ENCODE measurements at places on chromosomes 13 and 19.

DNA sequence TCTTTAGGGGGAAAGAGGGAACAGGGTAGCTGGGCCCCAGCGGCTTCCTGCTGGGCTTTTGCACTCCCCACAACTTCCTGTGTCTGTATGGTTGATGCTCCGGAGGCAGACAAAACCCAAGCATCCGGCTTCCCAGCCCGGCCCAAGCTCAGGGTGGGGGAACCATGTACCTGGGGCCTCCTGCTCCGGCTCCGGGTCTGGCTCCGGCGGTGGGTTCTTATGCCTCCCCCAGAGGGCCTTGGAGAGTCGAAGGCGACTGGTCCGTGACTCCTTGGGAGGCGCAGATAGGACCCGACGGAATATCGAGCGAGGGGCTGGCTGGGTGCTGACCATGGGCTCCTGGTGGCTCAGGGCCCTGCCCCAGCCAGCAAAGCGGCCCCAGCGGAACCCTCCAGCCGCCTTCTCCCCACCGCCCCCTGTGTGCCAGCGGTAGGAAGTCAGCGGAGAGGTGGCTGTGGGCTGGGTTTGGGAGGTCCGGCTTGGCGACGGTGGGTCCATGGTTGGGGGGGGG is 428 bp downstream of the RASAL3 start:
- DNase-seq, result peak; percentile 69

- no peak for DNase-seq
Observed at GRCh38 chr13:68810660-68811059, 1297.0 kb upstream of the ATXN8OS start.

GRCh38 chr13:104635879-104636278 is 1569.7 kb upstream of the SLC10A2 start:
- DNase-seq, result no peak

DNA sequence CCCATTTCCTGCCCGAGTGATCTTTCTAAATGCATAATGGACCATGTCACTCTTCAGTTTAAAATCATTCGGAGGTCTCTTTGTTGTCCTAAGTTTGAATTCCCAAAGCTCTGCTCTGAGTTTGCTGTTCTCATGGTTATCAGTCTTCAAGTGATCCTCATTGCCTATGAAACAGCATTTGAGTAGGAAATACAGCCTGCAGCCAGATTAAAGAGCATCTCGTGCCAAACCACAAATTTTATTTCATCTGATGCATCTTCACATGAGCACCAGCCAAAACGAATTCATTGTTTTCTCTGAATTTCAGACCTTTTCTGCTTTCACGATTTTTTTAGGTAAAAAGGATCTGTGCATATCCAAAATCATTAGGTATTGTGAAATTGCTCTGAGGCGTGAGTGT is 299.6 kb downstream of the TDRD3 start:
- DNase-seq, result no peak

DNA sequence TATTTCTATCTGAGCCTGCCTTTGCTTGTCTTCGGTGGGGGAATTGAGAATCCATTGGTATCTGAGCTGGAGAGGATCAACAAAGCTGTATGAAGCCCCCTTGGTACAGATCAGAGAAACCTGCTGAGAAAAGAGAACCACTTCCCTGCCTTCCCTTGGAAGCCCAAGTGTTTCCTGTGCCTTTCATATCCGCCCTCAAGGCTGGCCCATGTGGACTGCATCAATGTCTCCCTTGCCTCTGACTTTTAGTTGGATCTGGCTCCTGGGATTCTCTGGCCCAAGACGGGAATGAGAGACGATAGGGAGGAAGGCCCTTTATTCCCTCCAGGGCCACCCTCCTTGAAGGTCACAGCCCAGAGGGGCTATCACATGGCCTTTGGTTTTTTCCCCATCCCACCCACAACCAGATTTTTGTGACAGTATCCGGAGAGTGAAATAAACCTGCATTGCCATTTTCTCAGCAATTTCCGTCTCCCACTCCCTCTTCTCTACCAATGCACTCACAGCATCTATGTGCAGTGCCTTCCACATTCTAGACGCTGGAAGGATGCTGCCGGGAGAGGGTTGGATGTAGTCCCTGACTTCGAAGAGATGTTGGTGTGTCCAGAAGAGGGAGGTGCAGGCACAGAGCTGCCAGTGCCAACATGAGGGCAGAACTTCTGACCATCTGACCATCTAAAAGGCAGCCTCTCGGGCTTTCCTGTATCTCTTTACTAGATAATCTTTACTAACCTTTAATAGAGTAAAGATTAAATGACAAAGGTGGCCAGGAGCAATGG is 63.8 kb downstream of the KCTD15 start:
- DNase-seq, result no peak

DNA sequence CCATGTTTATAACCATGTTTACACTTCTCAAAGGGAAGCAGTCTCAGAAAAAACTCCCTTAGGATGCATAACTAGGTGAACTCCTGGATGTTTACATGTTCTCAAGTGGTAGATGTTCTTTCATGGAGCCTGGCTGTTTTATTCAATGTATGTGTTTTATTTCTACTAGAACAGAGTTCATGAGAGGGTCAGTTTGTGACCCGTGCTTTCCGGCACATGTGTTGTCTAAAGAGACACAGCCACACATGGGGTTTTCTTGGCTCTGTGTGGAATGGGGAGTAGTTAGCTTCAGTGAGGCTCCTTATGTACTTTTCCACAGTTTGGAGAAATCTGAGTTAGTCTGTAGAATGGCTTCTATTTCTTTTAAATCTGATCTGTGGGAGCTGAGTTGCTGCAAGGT is 60.9 kb downstream of the ATP8A2 start:
- DNase-seq, result no peak

GRCh38 chr19:55495646-55496349 is 7.6 kb downstream of the SSC5D start:
- no peak for DNase-seq

GRCh38 chr19:40282920-40283319 is 2.2 kb downstream of the AKT2 start:
- DNase-seq, result no peak

- no peak for DNase-seq
Observed at GRCh38 chr19:17536955-17537354, 18.5 kb upstream of the COLGALT1 start.

GRCh38 chr13:88142653-88143052 is 471.5 kb downstream of the SLITRK5 start:
- no peak for DNase-seq

DNA sequence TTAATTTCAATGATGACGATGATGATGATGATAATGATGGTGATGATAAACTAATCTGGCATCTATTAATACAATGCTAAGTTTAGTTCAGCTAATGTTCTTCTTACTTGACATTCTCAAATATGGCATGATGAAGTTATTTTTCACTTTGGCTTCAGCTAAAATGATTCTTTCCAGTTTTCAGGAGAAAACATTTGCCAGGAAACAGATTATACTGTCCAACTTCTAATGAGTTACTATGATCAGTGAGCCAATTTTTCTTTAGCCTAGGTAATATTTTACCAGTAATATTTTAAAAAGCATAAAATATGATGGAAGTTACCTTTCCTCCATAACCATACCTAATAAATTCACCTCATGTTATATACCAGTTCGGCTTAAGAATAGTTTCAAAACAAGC is 245.7 kb upstream of the CSNK1A1L start:
- no peak for DNase-seq

DNA sequence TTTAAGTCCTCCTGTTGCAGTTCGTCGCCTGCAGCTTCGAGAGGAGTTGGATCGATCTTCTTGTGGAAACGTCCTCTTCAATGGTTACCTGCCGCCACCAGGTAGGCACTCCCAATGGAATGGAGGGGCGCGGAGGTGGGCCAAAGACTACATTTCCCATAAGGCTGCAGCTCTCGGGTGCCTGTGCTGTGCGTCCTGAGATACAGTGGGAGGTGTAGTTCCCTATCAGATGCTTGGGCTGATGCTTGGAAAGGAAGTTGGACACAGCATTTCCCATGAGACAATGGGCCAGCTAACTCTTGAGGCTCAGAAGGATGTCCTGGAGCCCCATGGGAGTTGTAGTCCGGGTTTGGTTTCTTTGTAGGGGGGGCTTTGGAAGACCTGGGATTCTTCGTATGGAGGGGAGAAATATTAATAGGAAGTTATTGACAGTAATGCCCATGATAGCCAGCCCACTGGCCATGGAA is 1.8 kb downstream of the SHKBP1 start:
- DNase-seq, result no peak

DNA sequence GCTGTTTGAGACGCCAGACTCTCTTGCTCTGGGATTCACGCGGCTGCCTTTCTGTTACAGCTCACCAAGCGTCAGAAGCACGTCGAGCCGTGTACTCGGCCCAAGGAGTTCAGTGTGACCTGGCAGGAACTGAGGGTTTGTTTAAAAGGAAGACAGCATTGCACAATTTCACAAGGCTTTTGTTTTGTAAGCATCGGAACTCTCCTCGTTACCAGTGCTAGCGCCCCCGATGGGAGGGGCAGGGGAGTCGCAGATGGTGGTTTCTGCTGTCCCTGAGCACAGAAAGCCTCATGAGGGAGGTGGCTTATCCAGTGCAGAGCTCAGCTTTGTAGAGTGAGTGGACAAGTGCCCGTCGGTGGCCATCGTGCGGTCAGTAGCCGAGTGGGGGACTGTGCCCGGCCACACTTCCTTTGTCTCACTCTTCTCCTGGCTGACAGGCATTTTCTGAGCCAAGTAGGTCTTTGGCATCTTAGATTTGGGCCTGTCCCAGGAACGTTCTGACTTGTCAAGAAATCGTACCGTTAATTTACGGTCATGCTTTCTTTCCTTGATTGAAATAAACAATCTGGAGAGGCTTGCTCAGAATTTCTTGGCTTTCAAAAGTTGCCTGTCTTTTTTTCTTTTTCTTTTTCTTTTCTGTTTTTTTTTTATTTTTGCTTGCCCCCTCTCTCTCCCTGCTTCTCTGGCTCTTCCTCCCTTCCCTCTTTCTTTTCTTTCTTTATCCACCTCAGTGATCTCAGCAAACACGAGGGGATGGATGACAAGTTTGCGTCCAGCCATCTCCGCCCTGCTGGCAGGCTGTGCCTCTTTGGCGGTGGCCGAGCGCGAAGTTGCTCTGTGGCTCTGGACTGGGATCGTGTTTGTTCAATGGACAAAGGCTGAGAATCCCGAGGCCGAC is 7.7 kb downstream of the KDM4B start:
- no peak for DNase-seq

GRCh38 chr19:50556282-50557008 is 11.8 kb downstream of the LRRC4B start:
- DNase-seq, result peak; percentile 64

DNA sequence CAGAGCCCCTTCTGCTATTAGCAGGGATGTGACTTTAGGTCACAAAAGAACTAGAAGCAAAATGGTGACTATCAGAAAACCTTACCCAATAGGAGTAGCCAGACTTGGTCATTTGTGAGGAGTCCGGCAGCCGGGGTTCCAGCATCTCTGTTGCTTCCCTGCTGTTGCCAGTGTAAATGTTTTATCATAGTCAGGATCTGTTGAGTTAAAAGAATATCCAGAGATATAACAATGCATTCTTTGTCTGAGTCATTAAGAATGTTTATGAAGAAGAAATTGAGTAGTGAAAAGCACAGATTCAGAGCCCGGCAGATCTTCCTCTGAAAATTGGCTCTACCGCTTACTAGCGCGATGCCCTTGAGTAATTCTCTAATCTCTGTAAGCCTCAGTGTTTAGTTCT is 84.2 kb downstream of the COL4A2 start:
- no peak for DNase-seq

- no peak for DNase-seq
Observed at GRCh38 chr19:30318936-30319335, 53.2 kb upstream of the ZNF536 start.

- DNase-seq, result no peak
Observed at GRCh38 chr19:4062419-4063368, 4.0 kb downstream of the ZBTB7A start.

GRCh38 chr19:1227304-1228054 is 10.3 kb downstream of the CBARP start:
- no peak for DNase-seq

Data from activated T-helper 1 cell treated with anti-CD3 and anti-CD28 coated beads, Interleukin-2, amount 50 U/mL, for 16 hours (primary cell).